Stimulated activated CD4-positive, alpha-beta T cell treated with anti-CD3 and anti-CD28 coated beads, Interleukin-15, amount 100 ng/mL, for 1 hour (primary cell): ENCODE measurements at places on chromosomes 12 and 14.

- no peak for DNase-seq
These were observed 52.4 kb downstream of the FERMT2 start for GRCh38 chr14:52898496-52898895.

DNA sequence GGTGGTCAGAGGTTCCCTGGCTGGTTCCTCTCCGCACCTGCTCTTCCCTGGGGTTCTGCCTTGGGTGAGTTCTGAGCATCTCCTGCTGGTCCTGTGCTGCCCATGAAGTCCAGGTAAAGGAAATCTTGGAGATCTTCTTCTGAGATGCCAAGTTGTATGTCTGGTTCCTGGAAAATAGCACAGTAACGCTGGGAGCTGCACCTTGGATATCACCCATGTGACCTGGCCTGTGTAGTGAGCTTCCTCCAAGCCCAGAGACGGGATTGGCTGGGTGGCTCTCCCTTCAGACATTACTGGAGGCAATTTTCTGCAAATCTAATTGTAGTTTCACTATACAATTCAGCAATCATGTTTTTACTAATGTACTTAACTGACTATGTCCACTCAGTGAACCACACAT lies 1281.1 kb downstream of the TMEM121 start:
- DNase-seq: no peak

DNA sequence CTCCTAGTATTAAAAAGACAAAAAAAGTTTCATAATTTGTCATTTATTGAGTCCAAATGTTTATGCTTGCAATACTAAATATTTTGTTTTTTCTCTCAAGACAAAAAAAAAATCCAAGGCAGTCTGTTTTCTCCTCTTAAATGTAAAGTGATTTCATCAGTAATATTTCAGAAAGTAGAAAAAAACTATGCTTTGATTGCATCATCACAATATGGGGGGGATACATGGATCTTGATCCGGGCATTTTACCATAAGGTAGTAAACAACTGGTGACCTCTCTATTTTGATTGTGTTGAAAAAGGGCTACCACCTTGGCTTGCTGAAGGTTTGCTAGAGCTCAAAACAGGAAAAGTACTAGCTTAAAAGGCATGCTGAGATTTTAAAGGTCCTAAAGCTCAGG lies 43.6 kb downstream of the ERGIC2 start:
- no peak for DNase-seq

DNA sequence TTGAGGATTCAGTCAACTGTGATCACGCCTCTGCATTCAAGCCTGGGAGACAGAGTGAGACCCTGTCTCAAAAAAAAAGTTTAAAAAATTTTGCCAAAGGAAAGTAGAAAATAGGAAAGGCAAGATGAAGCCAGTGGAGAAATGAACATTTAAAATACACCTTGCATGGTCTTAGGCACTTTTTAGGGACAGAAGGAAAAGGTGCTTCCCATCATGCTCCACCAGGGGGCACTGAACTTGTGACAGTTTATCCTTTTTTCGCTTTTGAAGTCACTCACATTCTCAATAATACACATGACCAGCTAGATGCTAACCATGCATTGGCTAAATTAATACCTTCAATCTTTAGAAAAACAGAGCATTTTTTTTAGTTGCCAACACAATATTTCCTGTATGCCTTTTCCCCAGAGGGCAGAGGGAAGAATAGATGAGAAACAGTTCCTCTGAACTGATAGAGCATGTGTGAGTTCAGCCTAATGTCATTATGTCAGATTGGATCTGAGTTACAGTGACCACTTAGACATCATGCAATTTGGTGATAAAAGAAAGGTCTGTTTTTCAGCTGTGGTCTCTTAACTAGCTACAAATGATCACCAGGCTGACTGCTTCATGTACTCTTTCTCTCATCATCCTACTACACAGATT lies 221.8 kb upstream of the SSTR1 start:
- peak; percentile 3 for DNase-seq

- no peak for DNase-seq
These were observed 1.3 kb downstream of the MRPS35 start for GRCh38 chr12:27711967-27712366.

DNA sequence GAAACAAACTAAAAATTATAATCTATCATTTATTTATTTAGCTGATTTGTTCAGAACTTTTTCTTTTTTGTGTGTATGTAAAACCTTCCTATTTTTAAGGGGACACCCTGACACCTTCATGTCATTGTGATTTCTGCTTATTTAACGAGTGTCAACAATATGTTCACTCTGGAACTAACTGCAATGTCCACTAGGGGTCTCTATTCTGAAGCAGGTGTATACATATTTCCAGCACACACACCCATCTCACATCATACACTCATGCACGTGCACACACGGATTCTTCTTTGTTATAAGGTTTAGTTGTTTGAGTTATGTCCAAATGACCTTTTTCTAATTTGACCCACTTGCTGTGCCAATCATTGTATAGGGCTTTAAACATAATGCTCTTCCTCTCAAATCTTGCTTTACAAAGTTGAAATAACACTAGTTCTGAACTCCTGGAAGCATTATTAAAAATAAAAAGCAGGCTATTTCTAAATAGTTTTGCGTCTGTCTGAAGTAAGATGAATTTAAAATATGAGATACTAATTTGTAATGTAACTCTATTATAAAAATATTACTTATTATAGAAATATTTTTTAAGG lies 15.5 kb downstream of the E2F7 start:
- no peak for DNase-seq

- DNase-seq: no peak
These were observed 40.3 kb downstream of the LEMD3 start for GRCh38 chr12:65209655-65210043.

DNA sequence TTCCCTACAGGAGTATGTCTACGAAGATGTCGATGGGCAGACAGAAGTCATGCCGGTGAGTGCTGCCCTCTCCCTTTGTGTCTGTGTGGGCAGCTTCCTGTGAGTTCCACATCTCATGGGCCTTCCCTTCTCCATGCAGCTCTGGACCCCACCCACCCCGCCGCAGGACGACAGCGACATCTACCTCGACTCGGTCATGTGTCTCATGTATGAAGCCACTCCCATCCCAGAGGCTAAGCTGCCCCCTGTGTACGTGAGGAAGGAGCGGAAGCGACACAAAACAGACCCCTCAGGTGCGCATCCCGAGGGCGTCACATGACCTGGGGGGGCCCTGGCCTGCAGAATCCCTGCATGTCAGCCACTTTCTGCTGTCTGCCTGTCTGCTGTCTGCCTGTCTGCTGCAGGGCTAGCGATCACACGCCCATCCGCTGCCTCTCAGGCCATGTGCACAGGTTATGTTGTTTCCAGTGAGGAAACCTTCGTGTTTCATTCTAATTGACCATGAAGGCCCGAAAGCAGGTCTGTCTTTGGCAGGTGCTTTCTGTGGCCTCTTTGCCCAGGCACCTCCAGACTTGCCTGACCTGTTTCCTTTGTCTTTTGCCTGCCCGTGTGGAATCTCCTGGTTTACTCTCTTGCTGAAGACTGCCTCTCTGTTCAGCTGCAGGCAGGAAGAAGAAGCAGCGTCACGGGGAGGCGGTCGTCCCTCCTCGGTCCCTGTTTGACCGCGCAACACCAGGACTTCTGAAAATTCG lies 95.1 kb downstream of the EP400 start:
- DNase-seq: no peak

GRCh38 chr12:8045952-8046944 lies 13.7 kb downstream of the FOXJ2 start:
- peak; percentile 66 for DNase-seq

DNA sequence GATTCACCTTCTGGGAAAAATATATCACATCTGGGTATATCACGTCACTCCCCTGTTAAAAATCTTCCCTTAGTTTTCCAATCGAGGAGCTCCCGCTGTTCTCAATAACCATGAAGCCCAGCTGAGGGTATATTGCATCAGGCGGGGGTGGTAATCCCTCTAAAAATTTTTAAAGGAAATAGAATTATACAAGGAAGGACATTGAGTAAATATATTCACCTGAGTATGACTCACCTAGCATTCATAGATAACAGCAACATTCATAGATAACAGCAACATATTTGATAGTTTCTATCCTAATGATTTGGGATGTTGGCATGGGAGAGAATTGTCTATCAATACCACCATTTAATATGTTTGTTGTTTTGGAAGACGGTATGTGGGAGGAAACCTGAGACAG lies 473.6 kb downstream of the RMST start:
- DNase-seq: no peak

GRCh38 chr12:24617471-24617870 lies 331.4 kb downstream of the BCAT1 start:
- no peak for DNase-seq

GRCh38 chr12:104583301-104583700 lies 126.6 kb downstream of the CHST11 start:
- DNase-seq: no peak

- no peak for DNase-seq
These were observed 2.3 kb upstream of the TRAFD1 start for GRCh38 chr12:112122823-112123690.

DNA sequence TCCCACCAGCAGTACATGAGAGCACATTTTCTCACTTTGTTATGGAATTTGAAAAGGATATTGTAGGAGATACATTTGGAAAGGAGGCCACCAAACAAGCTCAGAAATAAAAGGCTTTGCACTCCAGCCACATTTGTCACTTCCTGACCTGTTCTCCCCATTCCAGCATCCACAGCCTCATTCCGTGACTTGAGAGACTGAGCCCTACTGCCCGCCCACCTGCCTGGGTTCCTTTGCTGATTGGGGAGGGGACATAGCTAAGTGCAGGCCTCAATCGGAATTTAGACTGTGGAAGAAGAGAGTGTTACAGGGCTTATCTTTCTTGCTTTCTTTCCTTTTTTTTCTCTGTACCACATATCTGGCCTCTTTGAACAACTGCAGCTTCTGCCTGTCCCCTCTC lies 735.4 kb upstream of the TMEM132C start:
- no peak for DNase-seq
